ENCODE measurements at places on chromosomes 5 and 9.

GRCh38 chr9:81685763-81686613, 3.4 kb downstream of the TLE1 start:
- DNase-seq, result peak; percentile 11

DNA sequence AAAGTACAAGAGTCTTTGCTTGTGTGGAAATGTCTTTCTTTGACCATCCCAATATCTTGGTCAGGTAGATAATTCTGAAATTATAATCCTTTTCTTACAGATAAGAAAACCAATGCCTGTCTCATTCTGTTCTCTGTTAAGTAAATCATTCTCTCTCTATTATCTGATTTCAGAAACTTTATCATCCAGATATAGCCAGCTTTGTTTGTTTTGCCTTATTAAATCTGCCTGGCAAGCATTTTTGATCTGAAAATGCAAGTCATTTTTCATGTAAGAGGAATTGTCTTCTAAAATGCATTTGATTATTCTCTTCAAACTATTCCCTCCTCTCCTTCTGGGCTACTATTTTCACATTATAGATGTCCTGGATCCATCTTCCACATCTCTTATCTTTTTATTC, 625.5 kb downstream of the CCDC171 start:
- DNase-seq, result no peak

GRCh38 chr5:159897786-159898393, 18.4 kb upstream of the ADRA1B start:
- DNase-seq, result no peak

GRCh38 chr5:71998746-71999145, 108.5 kb upstream of the MAP1B start:
- no peak for DNase-seq

DNA sequence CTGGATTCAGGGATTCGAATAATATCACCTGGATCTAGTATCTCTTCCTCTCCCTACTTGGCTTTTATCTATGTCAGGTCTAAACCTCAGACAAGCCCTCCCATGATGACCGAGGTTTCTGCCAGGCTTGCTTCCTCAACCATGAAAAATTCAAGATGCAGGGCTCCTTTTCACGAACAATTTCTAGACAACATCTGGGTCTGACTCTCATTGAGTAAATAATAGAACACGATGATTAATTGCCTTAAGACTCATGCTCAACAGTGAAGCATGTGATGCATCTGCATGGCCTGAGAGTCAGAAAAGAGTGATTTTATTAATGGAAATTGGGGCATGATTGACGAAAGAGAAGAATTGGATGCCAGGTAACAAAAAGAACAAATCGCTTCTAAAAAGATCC, 277.2 kb upstream of the ZNF608 start:
- no peak for DNase-seq

- no peak for DNase-seq
These were observed 46.2 kb downstream of the PCA3 start for GRCh38 chr9:76810377-76810957.

GRCh38 chr5:66285343-66285922, 141.3 kb downstream of the SREK1 start:
- no peak for DNase-seq

- no peak for DNase-seq
These were observed 1019.5 kb upstream of the SEMA6A start for GRCh38 chr5:117594166-117594565.

DNA sequence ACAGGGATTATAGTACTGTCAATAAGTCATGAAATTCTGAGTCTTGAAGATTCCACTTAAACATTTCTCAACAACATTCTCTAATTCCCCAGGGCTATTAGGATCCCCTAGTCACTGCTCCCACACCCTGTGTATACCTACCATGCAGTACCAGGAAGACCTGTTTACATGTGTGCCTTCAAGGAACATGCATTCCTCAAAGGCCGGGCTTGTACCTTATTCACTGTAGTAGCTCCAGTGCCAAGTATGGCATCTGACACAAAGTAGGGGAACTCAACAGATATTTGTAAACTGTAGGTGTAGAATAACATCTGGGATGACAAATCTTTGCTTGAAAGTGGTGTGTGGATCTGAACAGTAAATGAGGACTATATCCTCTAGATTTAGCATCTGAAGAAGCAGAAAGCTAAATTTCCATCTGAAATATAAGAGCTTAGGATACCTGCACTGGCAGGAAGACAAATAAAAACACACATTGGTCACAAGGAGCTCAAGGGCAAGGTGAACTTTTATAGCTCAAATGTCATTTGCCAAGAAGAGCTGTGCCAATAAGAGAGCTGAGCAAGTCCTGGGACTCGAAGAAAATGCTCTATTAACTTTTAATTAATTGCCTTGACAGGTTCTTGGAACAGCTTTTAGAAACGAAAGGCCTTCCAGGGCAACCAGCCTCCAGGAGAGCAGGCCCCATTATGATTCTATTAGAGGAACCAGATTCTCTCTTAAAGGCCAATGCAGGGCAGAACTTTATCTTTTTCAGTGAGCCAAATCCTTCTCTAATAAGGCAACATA, 52.3 kb upstream of the MYOT start:
- no peak for DNase-seq

DNA sequence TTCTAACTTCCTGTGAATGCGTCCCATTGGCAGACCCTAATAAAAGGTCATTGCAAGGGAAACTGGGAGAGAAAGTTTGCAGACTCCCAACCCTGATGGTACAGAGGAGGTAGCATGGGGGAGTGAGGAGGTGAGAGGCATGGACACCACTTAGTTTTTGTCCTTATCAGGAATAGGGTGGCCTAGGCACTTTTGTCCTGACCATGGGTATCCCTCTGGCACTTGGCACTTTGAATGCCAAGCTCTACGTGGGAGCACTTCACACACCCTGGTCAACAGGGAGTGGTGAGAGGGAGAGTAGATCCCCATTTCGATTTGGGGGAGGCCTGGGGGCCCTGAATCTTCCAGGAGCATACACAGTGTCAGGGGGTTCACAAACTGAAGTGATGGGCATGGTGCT, 75.6 kb upstream of the SH3PXD2B start:
- DNase-seq, result no peak

DNA sequence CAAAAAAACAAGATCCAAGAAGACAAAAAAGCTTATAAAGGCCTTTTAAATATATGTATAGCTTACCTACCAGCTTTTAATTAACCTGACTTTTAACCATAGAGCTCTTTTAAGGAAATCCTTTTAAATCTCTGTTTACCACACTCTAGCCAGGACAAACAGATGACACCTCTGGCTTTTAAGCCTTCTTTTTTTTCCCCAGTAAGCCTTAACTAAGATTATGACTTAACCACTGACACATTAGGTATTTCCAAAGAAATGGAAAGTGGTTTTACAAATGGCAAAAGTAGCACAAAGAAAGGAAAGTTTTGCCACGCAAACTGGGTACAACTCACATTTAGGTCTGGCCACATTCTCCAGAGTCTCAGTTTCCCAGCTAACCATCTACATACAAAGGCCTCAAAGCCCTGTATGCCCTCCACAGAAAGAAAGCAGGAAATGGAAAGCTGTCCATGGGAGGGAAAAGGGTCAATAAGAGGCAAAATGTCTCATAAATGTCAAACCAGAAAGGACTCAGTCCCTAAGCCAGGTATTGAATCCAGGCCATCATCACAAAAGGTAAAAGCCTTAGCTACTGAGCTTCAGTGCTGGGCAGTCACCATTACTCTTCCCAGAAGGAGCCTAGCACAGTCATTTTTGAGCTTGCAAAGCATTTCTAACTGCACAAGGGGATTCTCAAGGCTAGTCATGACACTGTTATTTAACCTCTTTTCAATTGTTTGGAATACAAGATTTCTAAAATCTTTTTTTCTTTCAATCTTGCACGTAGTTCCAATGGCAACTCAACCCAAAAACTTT, 19.7 kb downstream of the TMEM161B start:
- no peak for DNase-seq

GRCh38 chr9:113164536-113165300, 13.9 kb downstream of the SLC31A2 start:
- DNase-seq, result no peak

DNA sequence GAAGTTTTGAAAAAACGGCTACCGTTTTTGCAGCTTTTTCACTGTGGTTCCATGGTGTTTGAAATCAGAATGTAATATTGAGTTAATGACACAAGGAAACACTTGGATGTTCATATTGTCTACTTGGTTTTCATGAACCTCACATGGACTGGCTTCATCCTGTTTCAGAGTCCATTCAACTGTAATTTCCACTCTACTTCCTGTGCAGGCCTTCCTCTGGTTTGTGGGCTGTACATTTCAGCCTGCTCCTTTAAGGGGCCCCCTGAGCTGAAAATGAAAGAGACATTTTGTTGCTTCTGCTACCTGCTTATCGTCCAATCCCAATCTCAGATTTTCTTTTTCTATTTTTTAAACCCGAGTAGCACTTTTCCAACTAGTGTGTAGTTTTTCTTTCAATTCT, 41.8 kb upstream of the CDKN2B start:
- no peak for DNase-seq
